NCI-H2029 (cell line): ENCODE measurements at places on chromosomes 6 and 20.

DNA sequence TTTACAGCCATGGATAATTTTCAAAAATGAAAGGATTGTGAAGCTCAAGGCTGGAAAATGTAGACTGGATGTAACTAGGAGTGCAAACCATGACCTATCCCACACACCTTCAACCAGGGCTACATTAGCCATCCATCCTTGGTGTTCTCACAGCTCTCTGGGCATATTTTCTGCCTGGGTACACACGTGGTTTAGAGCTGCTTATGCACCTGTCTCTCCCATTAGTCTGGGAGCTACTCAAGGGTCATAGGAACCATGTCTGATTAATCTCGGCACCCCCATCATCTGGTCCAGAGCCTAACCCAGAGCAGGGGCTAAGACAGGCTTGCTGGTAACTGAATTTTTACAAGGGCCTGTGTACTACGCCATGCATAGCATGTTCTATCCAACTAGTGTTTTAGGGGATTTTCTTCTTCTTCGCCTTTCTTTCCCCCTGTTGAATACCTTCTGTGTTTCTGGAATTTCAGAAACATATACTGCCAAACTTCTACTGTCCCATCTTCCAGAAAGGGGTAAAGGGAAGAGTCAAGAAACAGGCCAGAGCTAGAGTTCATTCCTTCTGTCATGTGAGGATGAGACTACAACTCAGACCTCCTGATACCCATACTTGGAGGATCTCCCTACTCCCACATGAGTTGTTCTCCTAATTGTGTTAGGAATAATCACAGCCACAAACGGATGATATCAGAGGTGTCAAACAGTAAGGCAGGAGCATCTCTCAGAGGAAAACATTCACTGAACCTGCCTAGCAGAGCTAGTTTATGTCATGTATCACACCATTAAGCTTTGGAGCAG is 25.4 kb upstream of the FAM83C start:
- no peak for DNase-seq

- no peak for DNase-seq
Measured at GRCh38 chr6:38112181-38112580, 292.7 kb downstream of the ZFAND3 start.

- no peak for DNase-seq
Measured at GRCh38 chr6:110458476-110458875, 17.9 kb downstream of the SLC22A16 start.

GRCh38 chr6:17972074-17972952 is 15.1 kb downstream of the KIF13A start:
- DNase-seq = no peak
